Lung microvascular endothelial cell (primary cell): ENCODE measurements at places on chromosomes 7 and 10. TPM values are rescaled to one million over a fixed set of nuclear protein-coding genes. Genes with fewer than 3 reads are reported as not detected.

TLL2 gene
- under 0.01 TPM in 2 replicates for total RNA-seq

ADRB1 gene
- 10.5 and 54.4 TPM in 2 replicates for total RNA-seq

FBXL13 gene
- total RNA-seq, result 0.20 and 0.44 TPM in 2 replicates

LBX1 gene
- total RNA-seq, result not detected in 2 replicates

PRPF18 gene
- total RNA-seq, result 16.1 and 25.4 TPM in 2 replicates

NUTM2E gene
- not detected in 2 replicates for total RNA-seq

GAD2 gene
- not detected in 2 replicates for total RNA-seq

ANXA11 gene
- total RNA-seq, result 14.7 and 17.2 TPM in 2 replicates

SORCS1 gene
- total RNA-seq, result not detected in 2 replicates

SEMA4G gene
- 0.65 and 0.99 TPM in 2 replicates for total RNA-seq

AMZ1 gene
- under 0.01 TPM in 1 of 2 replicates, not detected in the other for total RNA-seq

TMEM236 gene
- 0.65 and 0.79 TPM in 2 replicates for total RNA-seq

GLI3 gene
- total RNA-seq, result under 0.01 and 0.44 TPM in 2 replicates

NRBF2 gene
- total RNA-seq, result 13.1 and 16.3 TPM in 2 replicates

TTYH3 gene
- 35.1 and 48.0 TPM in 2 replicates for total RNA-seq

FRAT1 gene
- 3.7 and 5.8 TPM in 2 replicates for total RNA-seq

VWA2 gene
- total RNA-seq, result not detected in 2 replicates

ZNHIT1 gene
- total RNA-seq, result 74.6 and 82.6 TPM in 2 replicates

FAM170B gene
- not detected in 2 replicates for total RNA-seq

AGAP9 gene
- 0.65 and 0.79 TPM in 2 replicates for total RNA-seq

SYT15B gene
- total RNA-seq, result 0.87 and 0.99 TPM in 2 replicates

SLC26A5 gene
- total RNA-seq, result 0.22 and 1.4 TPM in 2 replicates

MSMB gene
- total RNA-seq, result not detected in 2 replicates

SPDYE5 gene
- total RNA-seq, result not detected in 2 replicates

NUDT5 gene
- total RNA-seq, result 34.4 and 37.3 TPM in 2 replicates

EMX2 gene
- not detected in 2 replicates for total RNA-seq

FGF8 gene
- total RNA-seq, result not detected in 2 replicates

DNAJC1 gene
- total RNA-seq, result 23.5 and 33.7 TPM in 2 replicates

TRIM50 gene
- not detected in 2 replicates for total RNA-seq

ZNF117 gene
- total RNA-seq, result 2.6 and 3.1 TPM in 2 replicates

KIAA1217 gene
- 2.8 and 8.5 TPM in 2 replicates for total RNA-seq

CCDC3 gene
- total RNA-seq, result under 0.01 and 0.60 TPM in 2 replicates

TACR2 gene
- 0.60 TPM in 1 of 2 replicates, not detected in the other for total RNA-seq

NEUROG3 gene
- total RNA-seq, result not detected in 2 replicates

MYO1G gene
- under 0.01 TPM in 2 replicates for total RNA-seq

ZNF488 gene
- total RNA-seq, result under 0.01 TPM in 2 replicates

STAG3 gene
- total RNA-seq, result 0.20 and 0.22 TPM in 2 replicates
